ENCODE measurements at places on chromosomes 2 and 18.

GRCh38 chr2:140064243-140064642 is 1284.1 kb upstream of the NXPH2 start:
- DNase-seq, result no peak

GRCh38 chr18:22286585-22286984 is 117.2 kb downstream of the GATA6 start:
- no peak for DNase-seq

DNA sequence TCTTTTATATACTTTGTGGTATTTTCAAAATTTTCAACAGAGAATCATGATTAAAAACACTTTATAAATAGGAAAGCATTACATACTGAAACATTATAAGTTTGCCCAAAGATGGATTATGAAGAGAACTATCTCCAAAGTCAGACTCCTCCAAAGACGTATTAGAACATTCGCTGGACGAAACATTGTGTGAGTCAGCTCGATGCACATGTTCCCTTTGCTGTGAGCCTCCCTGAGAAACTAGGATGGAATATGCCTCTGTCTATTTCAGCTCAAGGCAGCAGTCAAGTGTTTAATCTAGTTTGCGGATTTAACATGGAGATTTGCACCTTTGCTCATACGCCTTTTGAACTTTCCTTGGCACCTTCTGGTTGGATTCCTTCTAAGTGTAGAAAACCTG is 92.2 kb upstream of the NCKAP5 start:
- DNase-seq, result no peak

DNA sequence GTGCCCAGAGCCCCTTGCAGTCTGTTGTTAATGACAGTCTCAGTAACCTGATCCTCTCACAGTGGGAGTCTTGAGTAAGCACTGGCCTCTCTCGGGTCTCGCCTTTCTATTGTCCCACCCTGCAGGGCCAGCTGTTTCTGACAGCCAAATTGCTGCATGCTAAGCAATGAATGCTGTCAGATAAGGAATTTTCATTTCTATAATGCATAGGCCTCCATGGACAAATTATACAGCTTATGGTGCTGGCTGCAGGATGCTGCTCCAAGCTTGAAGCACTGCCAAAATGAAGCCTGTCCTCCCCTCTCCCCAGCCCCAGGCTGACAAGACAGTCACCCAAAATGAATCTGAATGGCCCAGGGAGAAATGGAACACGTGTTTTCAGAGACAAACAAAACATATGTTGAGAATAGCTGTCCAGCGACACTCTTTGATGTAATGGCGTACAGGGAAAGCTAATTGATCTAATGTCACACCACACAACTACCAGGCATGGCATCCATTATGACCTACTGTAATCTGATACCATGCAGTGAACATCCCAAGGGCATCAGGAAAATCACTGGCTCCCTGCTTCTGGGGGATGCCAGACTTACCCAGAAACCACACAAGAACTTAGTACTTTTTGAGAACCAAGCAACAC is 36.8 kb downstream of the ACVR1 start:
- no peak for DNase-seq

- no peak for DNase-seq
Measured at GRCh38 chr2:223759569-223760430, 77.6 kb downstream of the AP1S3 start.

DNA sequence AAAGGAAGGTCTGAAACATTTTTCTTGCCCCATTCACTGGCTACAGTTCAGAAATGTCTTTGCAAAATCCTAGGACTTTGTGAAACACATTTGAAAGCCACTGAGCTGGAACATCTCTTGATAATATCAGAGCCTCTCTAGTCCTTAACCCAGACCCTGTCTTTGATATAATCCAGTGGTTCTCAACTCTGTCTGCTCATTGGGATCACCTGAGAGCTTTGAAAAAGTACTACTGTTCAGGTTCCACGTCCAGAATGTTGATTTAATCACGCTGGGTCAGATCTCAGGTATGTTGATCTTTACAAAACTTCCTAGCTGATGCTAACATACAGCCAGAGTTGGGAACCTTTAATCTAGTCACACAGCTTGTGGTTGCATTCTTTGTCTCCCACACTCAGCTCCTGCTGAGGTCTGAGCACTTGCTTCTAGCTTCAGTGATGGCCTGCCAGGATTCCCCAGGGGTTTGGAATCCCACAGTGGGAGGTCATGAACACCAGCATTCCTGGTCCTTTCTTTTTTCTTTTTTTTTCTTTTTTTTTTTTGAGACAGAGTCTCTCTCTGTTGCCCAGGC is 262.7 kb downstream of the SETBP1 start:
- DNase-seq, result no peak

DNA sequence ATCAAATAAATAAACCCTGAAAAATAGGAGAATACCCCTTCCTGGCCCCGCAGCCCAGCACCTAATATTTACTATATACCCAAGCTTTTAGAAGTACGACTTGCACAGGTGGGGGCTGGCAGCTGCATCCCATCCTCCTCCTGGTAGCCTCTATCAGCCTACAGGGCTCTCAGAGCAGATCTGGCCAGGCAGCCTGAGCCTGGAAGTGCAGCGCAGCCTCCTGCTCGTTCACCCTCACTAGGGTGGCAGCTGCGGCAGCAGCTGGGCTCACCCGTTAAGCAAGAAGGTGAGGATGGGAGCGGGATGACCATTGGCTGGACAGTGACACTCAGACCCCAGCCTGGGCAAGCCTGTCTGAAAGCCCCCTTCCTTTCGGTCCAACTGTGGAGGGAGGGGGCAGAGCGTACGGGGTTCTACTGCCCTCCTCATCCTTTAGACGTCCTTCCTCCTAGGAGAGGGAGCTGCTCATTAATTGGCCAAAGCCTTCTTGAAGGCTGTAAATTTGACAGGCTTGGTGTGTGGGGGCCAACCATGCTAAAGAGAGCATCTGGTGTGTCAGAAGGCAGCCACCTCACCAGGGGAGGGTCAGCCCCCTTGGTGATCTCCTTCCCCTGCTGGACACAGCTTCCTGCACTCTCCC is 23.3 kb downstream of the MPHOSPH10 start:
- DNase-seq, result no peak

GRCh38 chr2:8453904-8454302 is 228.0 kb upstream of the ID2 start:
- no peak for DNase-seq

- no peak for DNase-seq
Measured at GRCh38 chr2:17646838-17647701, 106.5 kb downstream of the SMC6 start.

- no peak for DNase-seq
Measured at GRCh38 chr18:11902522-11903292, 5.4 kb downstream of the MPPE1 start.

GRCh38 chr2:47344890-47345589 is 57.9 kb upstream of the MSH2 start:
- no peak for DNase-seq

- DNase-seq, result no peak
Measured at GRCh38 chr2:66849153-66849755, 414.3 kb downstream of the MEIS1 start.

GRCh38 chr2:100242891-100243619 is 79.2 kb downstream of the LONRF2 start:
- peak; percentile 43 for DNase-seq

DNA sequence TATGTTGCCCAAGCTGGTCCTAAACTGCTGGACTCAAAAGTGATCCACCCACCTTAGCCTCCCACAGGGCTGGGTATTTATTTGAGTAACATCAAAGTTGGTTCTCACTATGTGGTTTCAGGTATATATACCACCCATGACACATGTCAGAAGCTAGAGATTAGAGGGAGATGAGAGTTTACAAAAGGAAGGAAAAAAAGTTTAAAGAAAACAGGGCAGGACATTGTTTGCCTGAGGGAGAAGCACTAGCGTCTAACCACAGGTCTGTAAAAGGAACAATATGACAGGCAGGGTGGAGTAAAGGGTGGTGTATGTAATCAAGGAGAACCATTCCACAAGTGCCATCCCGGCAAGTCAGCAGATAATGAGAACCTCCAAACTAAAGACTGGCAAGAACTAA is 8.5 kb downstream of the CEP76 start:
- no peak for DNase-seq

DNA sequence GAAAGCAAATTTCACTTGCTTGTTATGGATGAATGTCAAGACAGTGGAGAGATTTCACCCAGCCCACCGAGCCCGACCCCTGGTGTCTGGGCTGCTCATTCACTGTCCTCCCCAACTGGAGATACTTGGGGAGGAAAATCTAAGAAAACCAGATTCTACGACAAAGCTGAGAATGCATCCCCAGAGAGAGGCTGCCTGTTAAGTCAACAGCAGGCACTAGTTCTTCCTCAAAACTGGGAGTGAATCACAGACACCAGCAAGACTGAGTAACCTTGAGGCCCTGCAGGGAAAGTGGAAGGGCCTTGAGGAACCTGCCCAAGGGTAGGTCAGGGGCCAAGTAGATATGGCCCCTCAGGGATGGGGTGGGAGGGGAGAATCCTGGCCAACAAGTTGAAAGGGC is 34.2 kb upstream of the MLPH start:
- DNase-seq, result no peak

- no peak for DNase-seq
Measured at GRCh38 chr2:60844105-60844504, 37.3 kb upstream of the REL start.

DNA sequence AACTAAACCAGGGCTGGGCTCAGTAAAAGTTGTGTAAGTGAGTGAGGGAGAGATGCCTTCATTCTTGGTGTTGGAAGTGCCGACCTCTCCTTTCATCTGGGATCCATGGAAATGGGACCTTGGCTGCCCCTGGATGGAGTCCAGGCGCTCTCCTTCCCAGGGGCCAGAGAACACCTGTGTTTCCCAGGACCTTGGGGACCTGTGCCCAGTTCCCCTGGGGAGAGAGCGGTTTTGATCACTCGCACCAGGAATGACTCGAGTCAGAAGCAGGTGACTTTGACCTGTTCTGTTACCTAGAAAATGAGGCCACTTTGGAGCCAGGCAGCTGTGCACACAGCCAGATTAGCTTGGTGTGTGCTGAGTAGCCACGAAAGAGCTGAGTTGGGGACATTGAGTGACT is 97.3 kb downstream of the SH3BP4 start:
- no peak for DNase-seq

DNA sequence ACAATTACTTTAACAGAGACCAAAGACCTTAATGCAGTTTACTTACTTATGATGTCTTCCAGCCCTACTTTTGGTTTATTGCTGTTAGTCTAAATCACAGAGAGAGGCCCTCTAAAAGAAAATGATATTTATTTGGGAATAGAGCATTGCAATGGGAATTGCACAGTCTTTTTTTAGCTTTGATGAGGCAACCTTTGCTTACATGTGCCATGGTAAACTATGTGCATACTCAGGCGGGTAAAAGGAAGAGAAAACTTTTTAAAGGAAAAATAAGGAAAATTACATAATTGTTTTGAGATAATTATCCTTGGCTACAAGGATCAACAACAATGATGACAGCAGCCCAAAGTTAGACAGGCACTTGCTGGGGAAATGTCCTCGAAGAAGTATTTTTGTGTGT is 78.6 kb downstream of the EFEMP1 start:
- no peak for DNase-seq

GRCh38 chr2:24493713-24494112 is 2.7 kb downstream of the NCOA1 start:
- no peak for DNase-seq

- no peak for DNase-seq
Measured at GRCh38 chr18:74006143-74006542, 141.5 kb downstream of the FBXO15 start.

- DNase-seq, result no peak
Measured at GRCh38 chr2:152627351-152627957, 89.8 kb downstream of the PRPF40A start.
